Right hindlimb (tissue), 1 donor: ENCODE measurements at places on chromosomes 16 and 17.

DNA sequence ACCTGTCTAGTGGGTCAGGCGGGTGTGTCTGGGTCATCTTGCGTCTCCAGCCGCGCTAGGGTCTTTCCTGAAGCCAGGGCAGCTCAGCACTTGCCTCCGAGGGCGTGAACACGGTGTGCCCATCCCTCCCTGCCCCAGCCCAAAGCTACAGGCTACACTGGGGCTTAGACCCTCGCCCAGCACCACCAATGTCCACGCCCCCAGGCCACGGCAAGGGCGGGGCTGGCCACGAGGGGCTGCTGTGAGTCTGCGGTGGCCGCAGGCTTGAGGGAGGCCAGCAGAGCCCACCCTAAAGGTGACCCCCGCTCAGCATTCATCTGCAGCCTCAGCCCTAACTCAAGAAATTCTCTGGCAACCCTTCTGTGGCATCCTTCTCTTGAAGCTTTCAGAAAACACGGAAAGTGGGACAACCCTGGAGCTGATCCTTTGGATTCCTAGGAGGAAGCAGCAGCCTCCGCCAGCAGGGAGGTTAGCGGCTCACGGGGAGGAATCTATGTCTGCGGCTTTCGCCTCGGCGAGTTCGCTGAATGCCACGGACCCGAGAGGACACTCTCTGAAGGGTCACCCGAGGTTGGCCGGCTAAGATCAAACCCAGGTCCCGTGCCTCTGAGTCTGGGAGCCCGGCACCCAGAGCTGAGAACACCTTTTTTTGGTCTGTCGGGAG lies 41.7 kb downstream of the TIMM22 start:
- peak; percentile 59 for DNase-seq

DNA sequence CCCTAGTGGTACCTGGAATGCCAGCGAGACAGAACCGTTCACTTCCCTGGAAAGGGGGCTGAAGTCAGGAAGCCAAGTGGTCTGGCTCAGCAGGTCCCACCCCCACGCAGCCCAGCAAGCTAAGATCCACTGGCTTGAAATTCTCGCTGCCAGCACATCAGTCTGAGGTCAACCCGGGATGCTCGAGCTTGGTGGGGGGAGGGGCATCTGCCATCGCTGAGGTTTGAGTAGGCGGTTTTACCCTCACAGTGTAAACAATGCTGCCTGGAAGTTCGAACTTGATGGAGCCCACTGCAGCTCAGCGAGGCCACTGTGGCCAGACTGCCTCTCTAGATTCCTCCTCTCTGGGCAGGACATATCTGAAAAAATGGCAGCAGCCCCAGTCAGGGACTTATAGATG lies 464.7 kb upstream of the TOM1L1 start:
- DNase-seq, result no peak

GRCh38 chr17:48297825-48298224 lies 132.2 kb downstream of the SKAP1 start:
- DNase-seq, result no peak

DNA sequence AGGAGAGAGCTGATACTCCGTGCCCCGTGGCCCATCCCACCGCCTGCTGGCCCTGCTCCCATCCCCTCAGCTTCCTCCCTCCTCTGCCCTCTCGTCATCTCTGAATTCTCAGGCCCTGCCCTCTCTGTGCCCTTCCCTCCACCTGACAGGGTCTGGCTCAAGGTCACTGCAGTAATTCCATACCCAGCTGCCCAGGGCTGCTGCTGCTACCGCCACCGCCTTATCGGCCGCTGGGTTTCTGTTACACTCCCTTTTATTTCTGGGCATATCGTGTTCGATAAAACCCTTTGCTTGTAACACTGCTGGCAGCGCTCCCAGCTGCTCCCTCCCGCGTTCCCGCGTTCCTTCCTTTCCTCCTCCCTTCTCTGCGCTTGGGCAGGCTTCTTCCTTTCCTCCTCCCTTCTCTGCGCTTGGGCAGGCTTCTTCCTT lies 1.2 kb downstream of the EPN3 start:
- DNase-seq, result peak; percentile 58

DNA sequence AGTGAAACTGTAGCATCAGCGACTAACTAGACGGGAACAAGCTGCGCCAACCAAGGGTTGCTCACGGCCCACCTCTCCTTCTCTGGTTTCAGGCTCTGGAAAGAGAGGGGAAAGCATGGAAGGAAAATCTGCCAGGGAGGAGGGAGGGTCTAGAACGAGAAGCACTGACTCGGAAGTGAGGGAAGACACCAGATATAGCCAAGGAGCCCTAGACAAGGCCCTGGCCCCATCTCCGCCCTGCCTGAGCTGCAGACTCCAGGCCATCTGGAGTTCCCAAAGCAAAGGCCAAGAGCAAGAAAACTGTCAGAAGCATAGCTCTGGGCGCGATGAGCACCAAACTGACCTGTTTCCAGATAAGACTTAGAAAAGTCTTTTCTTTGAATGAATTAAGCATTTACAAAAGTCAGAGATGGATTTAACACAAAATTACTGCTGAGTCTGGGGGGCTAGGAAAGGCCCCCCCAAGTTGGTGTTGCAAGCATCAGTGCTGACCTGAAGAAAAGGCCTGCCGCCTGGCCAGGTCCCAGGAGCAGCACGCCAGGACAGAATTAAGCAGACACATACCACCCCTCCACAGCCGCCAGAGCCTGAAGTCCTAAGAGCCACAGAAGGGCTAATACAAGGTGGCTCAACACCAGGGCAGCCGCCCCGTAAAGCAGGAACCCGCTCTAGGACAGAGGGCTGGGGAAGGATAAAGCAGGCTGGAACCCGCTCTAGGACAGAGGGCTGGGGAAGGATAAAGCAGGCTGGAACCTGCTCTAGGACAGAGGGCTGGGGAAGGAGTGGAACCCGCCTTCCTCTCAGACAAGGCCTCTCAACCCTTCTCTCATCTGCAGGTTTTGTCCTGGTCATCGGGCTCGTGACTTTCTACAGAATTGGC lies 20.7 kb downstream of the TMEM204 start:
- DNase-seq, result no peak

DNA sequence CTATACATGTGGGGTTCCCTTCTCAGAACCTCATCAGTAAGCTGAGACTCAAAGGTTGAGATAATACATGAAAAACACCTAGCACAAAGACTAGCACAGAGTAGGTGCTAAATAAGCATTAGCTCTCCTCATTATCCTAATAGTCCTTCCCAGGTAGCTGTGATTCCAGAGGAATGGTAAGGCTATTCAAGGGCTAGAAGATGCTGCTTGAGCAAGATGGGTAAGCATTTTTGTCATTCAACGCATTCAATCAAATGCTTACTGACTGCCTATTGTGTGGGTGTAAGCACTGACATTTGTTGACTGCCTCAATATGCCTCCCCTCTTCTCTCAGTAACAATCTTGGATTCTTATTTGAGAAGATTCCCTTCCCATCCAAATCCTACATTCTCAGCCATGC lies 4.0 kb downstream of the SUPT4H1 start:
- DNase-seq, result no peak

DNA sequence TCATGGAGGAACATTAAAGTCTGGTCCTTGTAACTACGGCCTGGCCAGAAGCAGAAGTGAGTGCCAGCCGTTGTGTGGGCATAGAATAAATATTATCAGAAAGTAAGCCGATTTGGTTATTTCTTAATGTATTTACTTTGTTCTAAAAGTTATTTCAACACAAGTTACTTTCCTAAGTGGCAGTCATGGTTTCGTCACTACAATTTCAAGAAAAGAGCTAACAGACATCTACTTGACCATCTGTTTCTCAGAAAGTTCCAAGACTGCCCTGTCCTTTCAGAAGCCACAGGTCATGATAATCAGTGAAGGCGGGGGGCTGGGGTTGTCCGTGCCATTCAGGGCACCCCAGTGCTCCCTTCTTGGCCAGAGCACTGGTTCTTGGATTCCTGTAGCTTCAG lies 14.9 kb upstream of the FASN start:
- DNase-seq, result no peak

GRCh38 chr16:11679941-11680911 lies 12.0 kb downstream of the SNN start:
- DNase-seq, result no peak

- DNase-seq, result no peak
Observed at GRCh38 chr17:413706-414380, 61.2 kb upstream of the RPH3AL start.

GRCh38 chr17:18916816-18917500 lies 35.0 kb upstream of the SLC5A10 start:
- DNase-seq, result no peak

- no peak for DNase-seq
Observed at GRCh38 chr16:87551487-87551886, 50.8 kb upstream of the JPH3 start.

GRCh38 chr17:74922172-74922571 lies 883 bp downstream of the USH1G start:
- DNase-seq, result no peak

GRCh38 chr16:48101069-48101674 lies 54.6 kb downstream of the ABCC12 start:
- DNase-seq, result no peak
